ENCODE measurements at places on chromosomes 5 and 9. TPM values are rescaled to one million over a fixed set of nuclear protein-coding genes. Genes with fewer than 3 reads are reported as not detected.

DNA sequence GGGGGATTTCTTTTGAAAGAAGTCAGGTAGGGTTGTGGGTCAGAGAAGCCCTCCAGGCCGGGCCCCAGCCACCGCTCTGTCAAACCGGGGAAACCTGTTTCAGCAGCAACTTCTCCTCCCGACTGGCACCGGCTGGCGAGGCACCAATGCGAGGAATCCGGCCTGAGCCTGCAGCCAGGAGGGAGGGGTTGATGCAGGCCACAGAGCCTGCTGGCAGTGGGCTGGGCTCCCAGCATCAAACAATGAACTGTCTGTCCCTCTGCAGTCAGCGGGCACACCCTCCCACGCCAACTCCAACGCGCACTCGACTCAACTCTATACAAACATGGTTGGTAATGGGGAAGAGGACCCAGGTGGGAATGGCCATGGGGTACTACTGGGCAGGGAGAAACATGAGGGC is 12.1 kb downstream of the PCDH1 start:
- no peak for DNase-seq

DNA sequence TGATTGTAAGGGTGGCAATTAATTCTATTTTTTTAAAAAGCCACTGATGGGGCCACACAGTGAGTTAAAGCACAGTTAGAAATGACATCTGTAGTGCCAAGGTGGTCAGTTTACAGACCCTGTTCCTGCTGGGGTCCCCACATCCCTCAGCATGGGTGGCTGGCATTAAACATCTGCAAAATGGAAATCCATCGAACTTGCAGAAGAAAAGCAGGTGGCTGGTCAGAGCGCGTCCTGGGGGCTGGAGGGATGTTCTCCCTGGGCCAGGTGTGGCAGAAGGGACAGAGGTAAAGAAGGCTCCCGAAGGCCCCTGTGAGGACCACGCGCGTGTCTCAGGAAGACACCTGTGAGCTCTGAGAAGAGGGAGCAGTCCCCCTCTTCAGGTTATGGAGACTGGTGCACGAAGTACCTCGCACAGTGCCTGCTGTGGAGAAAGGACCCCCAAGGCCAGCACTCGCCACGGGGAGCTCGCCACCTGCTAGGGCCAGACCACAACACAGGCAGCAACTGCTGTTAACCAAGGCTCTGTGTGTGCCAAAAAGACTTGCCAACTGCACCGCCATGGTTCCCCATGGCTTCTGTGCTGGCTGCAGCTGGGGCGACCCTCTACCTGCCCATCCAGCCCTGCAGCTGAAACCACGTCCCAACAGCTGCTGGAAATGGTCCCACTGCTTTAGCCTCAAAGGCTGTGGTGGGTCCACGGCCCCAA is 65.2 kb downstream of the RASGEF1C start:
- DNase-seq, result no peak

GRCh38 chr5:96875791-96876291 is 459 bp upstream of the ERAP2 start:
- peak; percentile 45 for DNase-seq

CATSPER3 gene
- total RNA-seq, result 0.40 TPM

DNA sequence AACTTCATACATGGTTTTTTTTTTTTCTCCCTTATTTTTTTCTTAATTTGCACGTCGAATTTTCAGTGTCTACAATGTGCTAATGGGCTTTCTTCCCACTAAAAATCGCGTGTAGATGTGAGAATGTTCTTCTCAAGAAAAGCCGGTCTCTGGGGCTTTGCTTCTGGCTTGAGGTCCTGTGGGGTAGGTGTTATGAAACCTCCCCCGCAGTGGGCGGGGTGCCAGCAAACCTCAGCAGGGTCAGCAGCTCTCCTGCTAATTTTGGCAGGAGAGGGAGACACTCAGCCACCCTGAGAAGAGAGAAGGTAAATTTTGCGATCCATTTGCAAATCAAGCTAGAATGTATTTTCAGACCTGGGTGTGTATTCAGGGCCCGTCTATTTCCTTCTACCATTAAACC is 59.9 kb downstream of the NPR3 start:
- no peak for DNase-seq

ZNF658 gene
- 2.1 TPM for total RNA-seq

All from activated CD4-positive, alpha-beta T cell treated with anti-CD3 and anti-CD28 coated beads for 36 hours (primary cell).